ENCODE measurements at places on chromosomes 1 and 21. TPM values are rescaled to one million over a fixed set of nuclear protein-coding genes. Genes with fewer than 3 reads are reported as not detected.

DNA sequence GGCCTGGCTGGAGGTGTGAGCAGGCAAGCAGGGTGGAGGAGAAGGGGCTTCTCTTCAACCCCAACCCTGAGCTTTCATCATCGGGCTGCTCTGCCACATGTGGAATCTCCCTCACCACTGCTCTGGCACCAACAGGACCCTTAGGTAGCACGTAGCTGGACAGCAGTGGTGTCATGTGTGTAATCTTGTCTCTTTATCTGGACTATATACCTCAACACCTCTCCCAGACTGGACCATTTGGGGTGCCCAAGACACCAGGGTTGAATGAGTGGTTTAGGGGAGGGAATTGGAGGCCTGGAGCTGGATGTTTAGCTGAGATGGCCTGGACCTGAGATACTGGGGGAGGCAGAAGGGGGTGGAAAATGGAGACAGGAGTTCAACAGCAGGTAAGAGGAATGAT, 63.0 kb downstream of the UBE2T start:
- no peak overlapping the region for H3K4me3 ChIP-seq
- DNase-seq = no peak
- no peak overlapping the region for H3K27ac ChIP-seq
- peaks cover 13% of the 10 kb centered on the region for H3K27me3 ChIP-seq
- no peaks in the 10 kb centered on the region for H3K36me3 ChIP-seq
- H3K4me1 ChIP-seq = peaks cover 51% of the 10 kb centered on the region

- peak overlapping the region; percentile 98 for H3K27ac ChIP-seq
- no peak for DNase-seq
- no peaks in the 10 kb centered on the region for H3K36me3 ChIP-seq
- no peaks in the 10 kb centered on the region for H3K27me3 ChIP-seq
- H3K4me1 ChIP-seq = peaks cover 34% of the 10 kb centered on the region
Observed at GRCh38 chr1:153968408-153968807, 706 bp downstream of the CREB3L4 start.

The SYPL2 gene
- total RNA-seq = 0.14 TPM

DNA sequence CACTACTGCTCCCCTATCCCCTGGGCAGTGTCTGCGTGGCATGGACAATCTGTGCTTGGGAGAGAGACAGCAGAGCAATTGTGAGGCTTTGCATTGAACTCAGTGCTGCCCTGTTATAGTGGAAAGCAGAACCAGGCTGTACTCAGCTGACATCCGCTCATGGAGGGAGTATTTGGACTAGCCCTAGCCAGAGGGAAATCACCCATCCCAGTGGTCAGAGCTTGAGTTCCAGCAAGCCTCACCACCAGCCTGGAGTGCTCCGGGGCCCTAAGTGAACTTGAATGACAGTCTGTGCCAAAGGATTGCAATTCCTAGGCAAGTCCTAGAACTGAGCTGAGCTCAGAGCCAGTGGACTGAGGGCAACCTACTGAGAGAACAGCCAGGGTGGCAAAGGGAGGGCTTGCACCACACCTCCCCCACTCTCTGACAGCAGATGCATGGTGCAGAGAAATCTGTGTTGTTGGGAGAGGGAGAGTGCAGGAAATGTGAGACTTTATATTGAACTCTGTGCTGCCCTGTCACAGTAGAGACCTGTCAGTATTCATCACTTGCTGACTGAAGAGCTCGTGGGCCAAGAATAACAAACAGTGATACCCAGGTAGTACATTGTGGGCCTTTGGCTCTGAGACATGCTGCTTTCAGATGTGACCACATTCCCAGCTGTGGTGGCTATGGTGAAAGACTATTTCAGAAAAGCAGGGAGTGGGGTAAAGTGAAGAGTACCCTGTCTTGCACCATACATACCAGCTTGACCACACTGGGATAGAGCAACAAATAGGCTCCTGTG, 107.7 kb upstream of the SLC5A9 start:
- H3K4me3 ChIP-seq = no peak overlapping the region
- H3K4me1 ChIP-seq = no peaks in the 10 kb centered on the region
- H3K36me3 ChIP-seq = no peaks in the 10 kb centered on the region
- H3K27ac ChIP-seq = no peak overlapping the region

GRCh38 chr1:210294999-210295745, 33.5 kb upstream of the HHAT start:
- H3K4me1 ChIP-seq = peaks cover 62% of the 10 kb centered on the region
- H3K27ac ChIP-seq = peak overlapping the region; percentile 86
- H3K36me3 ChIP-seq = no peaks in the 10 kb centered on the region
- no peaks in the 10 kb centered on the region for H3K27me3 ChIP-seq

The SIM2 gene
- total RNA-seq = not detected

DNA sequence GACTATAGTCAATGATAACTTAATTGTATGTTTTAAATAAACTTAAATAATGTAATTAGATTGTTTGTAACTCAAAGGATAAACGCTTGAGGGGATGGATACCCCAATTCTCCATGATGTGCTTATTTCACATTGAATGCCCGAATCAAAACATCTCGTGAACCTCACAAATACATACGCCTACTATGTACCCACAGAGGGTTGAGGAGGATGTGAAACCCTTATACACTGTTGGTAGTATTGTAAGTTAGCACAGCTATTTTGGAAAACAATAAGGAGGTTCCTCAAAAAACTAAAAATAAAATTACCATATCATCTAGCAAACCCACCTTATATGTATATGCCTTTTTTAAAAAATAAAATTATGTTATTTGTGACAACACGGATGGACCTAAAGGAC, 198.6 kb downstream of the MRPL39 start:
- DNase-seq = no peak
- no peak overlapping the region for H3K4me3 ChIP-seq
- no peak overlapping the region for H3K27ac ChIP-seq
- no peaks in the 10 kb centered on the region for H3K36me3 ChIP-seq
- no peaks in the 10 kb centered on the region for H3K4me1 ChIP-seq
- peaks cover 7% of the 10 kb centered on the region for H3K27me3 ChIP-seq

The MCOLN2 gene
- 0.82 TPM for total RNA-seq

DNA sequence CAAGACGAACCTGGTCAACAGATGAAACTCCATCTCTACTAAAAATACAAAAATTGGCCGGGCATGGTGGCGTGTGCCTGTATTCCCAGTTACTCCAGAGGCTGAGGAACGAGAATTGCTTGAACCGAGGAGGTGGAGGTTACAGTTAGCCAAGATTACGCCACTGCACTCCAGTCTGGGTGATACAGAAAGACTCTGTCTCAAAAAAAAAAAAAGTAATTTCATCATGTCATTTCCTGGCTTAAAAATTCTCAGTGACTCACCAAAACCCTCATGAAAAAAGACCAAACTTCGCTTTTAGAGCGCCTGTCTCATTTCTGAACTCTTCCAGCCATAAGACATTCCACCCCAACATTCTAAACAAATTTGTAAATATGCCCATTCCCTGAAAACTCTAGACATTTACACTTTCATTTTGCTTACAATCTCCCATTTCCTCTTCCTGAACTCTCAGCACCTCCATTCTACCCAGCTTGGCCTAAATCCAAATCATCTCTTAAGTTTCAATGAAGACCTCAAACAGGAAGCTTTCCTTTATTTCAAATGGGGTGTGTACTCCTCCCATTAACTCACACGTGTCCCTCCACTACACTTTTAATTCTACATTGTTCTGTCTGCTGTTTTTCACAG, 50.5 kb upstream of the PRRC2C start:
- H3K4me1 ChIP-seq = peaks cover 4% of the 10 kb centered on the region
- peak overlapping the region; percentile 63 for H3K27ac ChIP-seq
- no peaks in the 10 kb centered on the region for H3K27me3 ChIP-seq
- H3K4me3 ChIP-seq = no peak overlapping the region
- DNase-seq = no peak

GRCh38 chr1:6911974-6912373, 126.7 kb downstream of the CAMTA1 start:
- H3K27me3 ChIP-seq = peaks cover 2% of the 10 kb centered on the region
- DNase-seq = no peak
- peaks cover 4% of the 10 kb centered on the region for H3K36me3 ChIP-seq

DNA sequence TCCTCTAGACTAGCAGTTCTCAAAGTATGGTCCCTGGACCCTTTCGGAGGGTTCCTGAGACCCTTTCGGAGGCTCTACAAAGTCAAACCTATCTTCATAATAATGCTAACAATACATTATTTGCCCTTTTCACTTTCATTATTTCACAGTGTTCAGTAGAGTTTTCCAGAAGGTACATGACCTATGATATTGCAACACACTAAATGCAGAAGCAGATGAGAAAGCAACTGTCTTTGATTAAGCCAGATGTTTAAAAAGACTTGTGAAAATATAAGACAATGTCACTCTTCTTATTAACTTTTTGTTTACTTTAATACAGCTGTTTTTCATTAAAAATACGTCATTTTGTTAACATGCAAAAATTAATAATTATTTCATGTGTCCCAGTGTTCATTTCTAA, 5.8 kb downstream of the KCNJ10 start:
- peaks cover 9% of the 10 kb centered on the region for H3K4me1 ChIP-seq
- H3K4me3 ChIP-seq = no peak overlapping the region
- H3K36me3 ChIP-seq = no peaks in the 10 kb centered on the region
- H3K27ac ChIP-seq = no peak overlapping the region
- peaks cover 19% of the 10 kb centered on the region for H3K27me3 ChIP-seq
- no peak for DNase-seq

GRCh38 chr1:167825419-167826079, 88.4 kb downstream of the ADCY10 start:
- H3K27me3 ChIP-seq = no peaks in the 10 kb centered on the region
- peaks cover 27% of the 10 kb centered on the region for H3K4me1 ChIP-seq
- H3K27ac ChIP-seq = no peak overlapping the region
- no peaks in the 10 kb centered on the region for H3K36me3 ChIP-seq
- no peak for DNase-seq
- no peak overlapping the region for H3K4me3 ChIP-seq

- H3K36me3 ChIP-seq = no peaks in the 10 kb centered on the region
- no peaks in the 10 kb centered on the region for H3K27me3 ChIP-seq
- no peak within 1 kb of the TSS for H3K4me3 ChIP-seq
Observed at GRCh38 chr1:152599934-152600333, at the start of gene LCE3C. Gene LCE3C, plus strand, starts transcription at chr1:152600234. Its CDS starts 498 bp downstream, at chr1:152600732.

DNA sequence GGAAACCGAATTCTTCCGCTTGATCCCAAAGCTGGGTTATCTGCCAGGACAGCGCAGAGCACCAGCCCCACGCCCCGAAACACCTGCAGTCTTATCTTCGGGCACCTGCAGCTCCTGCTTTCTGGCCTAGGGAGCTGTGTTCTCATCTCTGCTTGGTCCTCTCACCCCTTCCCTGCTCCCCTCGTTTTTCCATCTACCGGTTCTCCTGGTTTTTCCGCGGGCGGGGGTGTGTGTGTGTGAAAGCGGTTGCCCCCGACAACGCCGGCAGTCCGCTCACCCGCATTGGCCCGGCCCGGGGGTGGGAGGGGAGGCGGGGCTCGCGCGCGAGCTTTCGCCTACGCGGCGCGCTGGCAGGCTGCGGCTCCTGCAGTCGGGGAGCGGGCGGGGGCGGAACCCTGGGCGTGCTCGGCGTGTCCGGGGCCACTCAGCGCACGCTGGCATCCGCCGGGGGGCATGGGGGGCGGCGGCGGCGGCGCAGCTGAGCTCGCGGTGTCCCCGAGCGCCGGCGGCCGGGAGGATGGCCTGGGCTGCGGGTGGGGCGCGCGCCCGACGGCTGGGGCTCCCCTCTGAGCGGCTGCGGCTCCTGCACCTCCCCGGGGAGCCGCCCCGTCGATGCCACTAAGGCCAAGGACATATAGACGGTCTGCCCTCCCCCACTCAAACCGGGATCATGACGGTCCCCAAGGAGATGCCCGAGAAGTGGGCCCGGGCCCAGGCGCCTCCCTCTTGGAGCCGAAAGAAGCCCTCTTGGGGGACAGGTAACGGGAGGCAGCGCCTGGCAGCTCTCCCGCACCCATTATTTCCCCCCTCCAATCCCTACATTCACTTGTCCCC, 3.2 kb downstream of the ATP8B2 start:
- H3K27ac ChIP-seq = no peak overlapping the region
- peak; percentile 78 for DNase-seq
- H3K4me3 ChIP-seq = peak overlapping the region; percentile 63
- peaks cover 12% of the 10 kb centered on the region for H3K36me3 ChIP-seq

The SLAMF9 gene
- total RNA-seq = not detected
